GM13976 (cell line): ENCODE measurements at places on chromosomes 2 and 18.

GRCh38 chr2:85410584-85411404 lies 628 bp upstream of the CAPG start:
- no peak for DNase-seq

- no peak for DNase-seq
These were observed 11.3 kb downstream of the LCT start for GRCh38 chr2:135825550-135826176.

GRCh38 chr18:31679133-31679742 lies 5.1 kb downstream of the B4GALT6 start:
- no peak for DNase-seq

DNA sequence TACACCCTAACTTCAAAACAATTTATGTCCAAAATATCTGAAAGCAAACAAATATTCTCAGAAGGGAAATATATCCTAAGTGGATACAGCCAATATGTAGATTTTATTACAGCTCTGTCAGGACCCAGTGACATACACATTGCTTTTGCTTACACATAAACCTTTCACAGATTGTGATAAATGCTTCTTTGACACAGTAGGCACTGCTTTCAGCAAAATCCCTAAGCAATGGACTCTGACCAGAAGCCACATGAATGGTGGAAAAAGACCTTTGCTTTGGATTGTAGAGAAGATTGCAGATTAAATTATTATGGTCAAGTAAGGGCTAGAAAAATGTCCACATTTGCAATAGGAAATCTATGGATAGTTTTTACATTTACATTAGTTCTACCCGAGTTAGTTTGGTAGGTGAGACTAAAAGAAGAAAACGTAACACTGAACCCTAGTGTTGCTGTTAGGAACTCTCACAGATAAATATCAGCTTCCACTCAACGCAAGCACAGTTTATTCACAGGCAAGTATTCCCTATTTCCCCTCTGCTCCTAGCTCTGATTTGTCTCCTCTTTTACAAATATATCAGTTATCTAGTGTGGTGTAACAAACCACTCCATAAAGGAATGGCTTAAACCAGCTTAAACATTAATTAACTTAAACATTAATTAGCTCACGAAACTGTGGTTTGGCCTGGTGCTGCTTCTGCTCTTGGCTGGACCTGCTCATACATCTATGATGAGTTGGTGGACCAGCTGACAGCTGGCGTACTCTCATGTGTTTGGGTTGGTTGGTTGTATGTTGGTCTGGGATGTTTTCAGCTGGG lies 23.6 kb upstream of the SERPINE2 start:
- DNase-seq, result no peak

GRCh38 chr2:21059885-21060610 lies 16.2 kb upstream of the APOB start:
- DNase-seq, result no peak

DNA sequence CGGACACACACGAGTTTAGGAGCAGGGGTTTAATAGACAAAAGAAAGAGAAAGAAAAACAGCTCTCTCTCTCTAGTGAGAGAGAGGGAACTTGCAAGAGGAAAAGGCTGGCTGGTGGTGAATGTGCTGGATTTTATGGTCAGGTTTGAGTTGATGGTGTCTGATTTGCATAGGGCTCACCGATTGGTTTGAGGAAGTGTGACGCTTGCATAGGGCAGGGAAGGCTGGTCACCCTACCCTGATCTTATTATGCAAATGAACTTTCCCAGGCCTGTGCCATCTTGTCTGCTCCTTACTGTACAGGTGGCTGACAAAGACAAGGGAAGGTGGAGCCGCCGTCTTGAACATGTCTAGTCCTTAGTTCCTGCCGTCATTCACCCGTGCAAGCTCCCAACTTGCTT lies 408.9 kb downstream of the RIT2 start:
- no peak for DNase-seq

- no peak for DNase-seq
These were observed 175.4 kb downstream of the ANAPC1 start for GRCh38 chr2:111708476-111709180.

DNA sequence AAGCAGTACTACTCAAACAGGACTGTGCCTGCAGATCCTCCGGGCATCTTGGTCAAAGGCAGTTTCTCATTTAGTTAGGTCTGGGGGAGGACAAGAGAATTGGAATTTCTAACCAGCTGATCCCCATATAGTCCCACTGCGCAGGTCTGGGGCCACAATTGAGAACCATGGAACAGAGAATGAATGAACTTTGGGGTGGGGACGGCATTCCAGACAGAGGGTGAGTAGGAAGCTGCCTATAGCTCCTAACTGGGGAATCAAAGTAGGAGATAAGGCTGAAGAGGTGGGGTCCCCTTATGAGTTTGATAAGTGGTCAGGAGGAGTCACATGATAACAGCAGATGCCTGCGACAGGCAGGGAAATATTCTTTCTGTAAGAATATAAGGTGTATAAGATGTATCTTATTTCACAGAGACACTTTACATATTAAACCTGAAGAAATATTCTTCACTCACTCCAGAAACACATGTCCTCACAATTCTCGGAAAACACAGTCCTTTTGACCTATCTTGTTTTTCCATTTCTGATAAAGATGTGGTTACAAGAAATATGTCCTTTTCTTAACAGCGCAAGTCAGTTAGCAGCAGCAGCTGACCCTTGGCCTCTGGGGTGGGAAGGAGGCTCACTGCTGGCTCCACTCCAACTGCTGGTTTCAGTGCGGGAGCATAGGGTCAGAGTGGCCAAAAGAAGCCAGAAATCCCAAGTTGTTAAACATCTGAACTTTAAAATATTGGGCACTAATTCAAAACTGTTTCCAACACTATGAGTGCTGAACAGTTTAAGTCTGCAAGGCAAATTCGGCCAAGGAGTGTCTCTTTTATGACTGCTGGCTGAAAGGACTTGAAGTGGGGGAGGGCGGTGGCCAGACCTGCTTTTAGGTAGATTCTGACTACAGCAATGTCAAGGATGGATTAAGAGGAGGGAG lies 12.6 kb upstream of the TMEM214 start:
- no peak for DNase-seq

GRCh38 chr2:71511776-71512175 lies 58.4 kb downstream of the DYSF start:
- no peak for DNase-seq

- DNase-seq, result no peak
These were observed 243.7 kb upstream of the RAB12 start for GRCh38 chr18:8365528-8365927.

- no peak for DNase-seq
These were observed 52.4 kb upstream of the ZNF385B start for GRCh38 chr2:179913809-179914208.

GRCh38 chr18:58180738-58181353 lies 136.8 kb downstream of the NEDD4L start:
- DNase-seq, result peak; percentile 82

- no peak for DNase-seq
These were observed 25.9 kb downstream of the SDC1 start for GRCh38 chr2:20198796-20199632.

GRCh38 chr2:70603066-70603465 lies 49.4 kb upstream of the TGFA start:
- no peak for DNase-seq
